ENCODE measurements at places on chromosomes 3 and 15. TPM values are rescaled to one million over a fixed set of nuclear protein-coding genes. Genes with fewer than 3 reads are reported as not detected.

GRCh38 chr15:62445244-62445643, 280.2 kb upstream of the C2CD4B start:
- H3K27me3 ChIP-seq = peaks cover 28% of the 10 kb centered on the region
- no peak overlapping the region for H3K27ac ChIP-seq
- no peaks in the 10 kb centered on the region for H3K4me1 ChIP-seq
- peaks cover under 1% of the 10 kb centered on the region for H3K36me3 ChIP-seq
- H3K4me3 ChIP-seq = no peak overlapping the region

DNA sequence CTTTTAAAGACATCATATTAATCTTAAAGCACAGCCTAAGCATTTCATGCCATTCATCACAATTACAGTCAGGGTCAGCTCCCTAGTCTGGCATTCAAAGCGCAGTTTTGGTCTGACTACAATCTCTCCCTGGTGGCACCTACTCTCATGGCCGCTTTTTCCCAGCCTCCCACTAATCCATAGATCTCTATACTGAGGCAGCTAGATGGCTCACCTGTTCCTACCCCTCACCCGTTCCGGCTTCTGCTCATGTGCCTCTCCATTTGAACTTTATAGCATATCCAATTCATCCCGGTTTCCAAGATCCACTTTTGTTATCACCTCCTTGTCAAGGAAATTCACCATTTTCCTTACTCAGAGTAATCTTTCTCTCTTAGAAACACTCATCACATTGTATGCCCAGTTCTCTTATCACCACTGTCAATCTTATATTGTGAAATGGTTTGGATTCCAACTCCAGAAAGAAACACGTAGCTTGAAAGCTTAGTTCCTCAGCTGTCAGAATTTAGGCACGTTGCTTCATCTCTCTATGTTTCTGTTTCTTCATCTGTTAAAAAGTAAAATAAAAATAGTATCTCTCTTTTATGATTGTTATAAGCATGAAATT, 220.0 kb upstream of the UBE2E2 start:
- no peaks in the 10 kb centered on the region for H3K27me3 ChIP-seq
- H3K27ac ChIP-seq = no peak overlapping the region
- H3K36me3 ChIP-seq = no peaks in the 10 kb centered on the region
- H3K4me1 ChIP-seq = no peaks in the 10 kb centered on the region
- DNase-seq = no peak
- no peak overlapping the region for H3K4me3 ChIP-seq

GRCh38 chr3:184716622-184717398, 4.9 kb upstream of the MAGEF1 start:
- H3K27ac ChIP-seq = no peak overlapping the region
- H3K27me3 ChIP-seq = no peaks in the 10 kb centered on the region
- no peak overlapping the region for H3K4me3 ChIP-seq
- peaks cover 13% of the 10 kb centered on the region for H3K4me1 ChIP-seq

DNA sequence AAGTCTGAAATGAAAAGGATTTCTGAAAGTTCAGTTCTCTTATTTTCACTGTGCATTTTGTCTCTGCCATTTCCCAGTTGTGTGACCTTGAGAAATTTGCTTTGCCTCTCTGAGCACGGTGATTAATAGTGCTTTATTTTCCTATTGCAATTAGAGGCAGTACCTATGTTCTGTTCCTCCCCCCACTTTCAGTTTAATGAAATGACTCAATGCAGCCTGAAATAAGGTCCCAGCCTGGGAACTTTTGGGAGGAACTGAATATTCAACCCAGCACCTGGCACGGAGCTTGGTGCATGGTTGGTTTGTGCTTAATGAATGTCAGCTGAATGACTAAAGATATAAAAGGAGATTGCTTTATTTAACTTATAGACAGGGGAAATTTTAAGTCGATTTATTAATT, 352.6 kb downstream of the PDCD6IP start:
- no peak overlapping the region for H3K4me3 ChIP-seq
- no peak overlapping the region for H3K27ac ChIP-seq
- no peaks in the 10 kb centered on the region for H3K27me3 ChIP-seq
- H3K36me3 ChIP-seq = no peaks in the 10 kb centered on the region
- no peak for DNase-seq

DNA sequence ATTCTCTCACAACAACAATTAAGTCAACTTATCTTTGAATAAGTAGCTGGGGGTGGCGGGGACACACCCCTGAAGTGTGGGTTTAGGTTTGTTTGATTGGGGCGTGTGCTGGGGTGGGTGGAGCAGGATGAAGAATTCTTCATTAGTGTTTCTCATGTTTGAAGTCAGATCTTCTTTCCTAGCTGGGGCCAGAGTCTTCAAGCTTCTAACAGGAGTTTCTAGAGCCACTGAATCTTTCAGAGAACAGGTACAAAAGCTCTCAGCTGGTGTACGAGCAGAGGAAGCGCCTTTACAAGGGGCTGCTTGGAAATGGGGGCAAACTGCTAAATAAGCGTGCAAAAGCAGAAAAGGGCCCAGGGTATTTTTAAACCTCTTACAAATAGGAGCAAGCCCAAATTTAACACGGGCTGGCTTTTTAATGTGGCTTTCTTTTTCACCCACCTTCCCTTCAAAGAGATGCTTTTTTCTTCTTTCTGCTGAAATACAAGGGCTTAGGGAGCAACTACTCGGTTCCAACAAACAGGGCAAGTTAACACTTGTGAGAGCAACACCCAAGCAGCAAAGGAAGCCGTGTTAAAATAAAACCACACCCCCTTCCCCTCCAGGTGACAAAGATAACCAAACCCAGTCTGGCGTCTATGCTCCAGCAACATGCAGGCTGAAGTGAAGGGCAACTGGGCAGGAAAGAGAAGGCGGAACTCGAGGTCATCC, 86.9 kb upstream of the RASGRP1 start:
- H3K4me3 ChIP-seq = peak overlapping the region; percentile 88
- H3K27ac ChIP-seq = peak overlapping the region; percentile 98
- no peaks in the 10 kb centered on the region for H3K27me3 ChIP-seq
- no peaks in the 10 kb centered on the region for H3K36me3 ChIP-seq

DNA sequence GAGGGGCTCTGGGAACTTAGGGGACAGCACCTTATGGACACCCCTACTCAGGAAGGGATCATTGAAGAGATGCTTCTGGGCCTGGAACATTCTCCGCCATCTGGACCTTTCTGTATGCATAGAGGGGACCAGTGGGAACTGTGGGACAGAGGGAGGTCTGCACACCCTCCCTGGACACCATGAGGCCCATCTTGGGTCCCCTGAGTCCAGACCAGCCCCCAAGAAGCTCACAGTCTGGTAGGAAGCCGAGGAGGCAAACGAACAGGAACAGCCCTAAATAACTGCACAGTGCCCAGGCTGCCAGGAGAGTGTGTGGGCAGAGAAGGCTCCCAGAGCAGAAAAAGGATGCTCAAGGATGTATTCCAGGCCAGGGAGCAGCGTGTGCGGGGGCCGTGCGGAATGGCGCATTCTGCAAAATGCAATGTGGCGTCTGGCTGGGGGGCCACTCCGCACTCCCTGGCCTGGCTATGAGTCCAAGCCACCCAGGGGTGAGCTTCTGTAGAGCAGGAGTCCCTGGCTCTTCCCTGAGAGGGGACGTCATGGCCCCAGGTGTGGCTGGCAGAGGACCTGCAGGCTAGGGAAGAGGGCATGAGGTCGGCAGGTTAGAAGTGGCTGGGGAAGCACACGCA, 24.5 kb upstream of the KLF13 start:
- H3K27ac ChIP-seq = no peak overlapping the region
- peak overlapping the region; percentile 31 for H3K4me3 ChIP-seq
- H3K36me3 ChIP-seq = no peaks in the 10 kb centered on the region
- DNase-seq = no peak
- peaks cover under 1% of the 10 kb centered on the region for H3K27me3 ChIP-seq

GRCh38 chr15:43749690-43750345, 3.6 kb downstream of the PDIA3 start:
- peaks cover 48% of the 10 kb centered on the region for H3K4me1 ChIP-seq
- H3K36me3 ChIP-seq = peaks cover 4% of the 10 kb centered on the region
- peak; percentile 23 for DNase-seq
- H3K27me3 ChIP-seq = no peaks in the 10 kb centered on the region
- H3K27ac ChIP-seq = peak overlapping the region; percentile 97

- no peaks in the 10 kb centered on the region for H3K4me1 ChIP-seq
- no peaks in the 10 kb centered on the region for H3K27me3 ChIP-seq
- no peak overlapping the region for H3K27ac ChIP-seq
- DNase-seq = no peak
- no peak overlapping the region for H3K4me3 ChIP-seq
Measured at GRCh38 chr3:99393961-99394360, 244.4 kb upstream of the COL8A1 start.

- H3K4me1 ChIP-seq = no peaks in the 10 kb centered on the region
- H3K27ac ChIP-seq = no peak overlapping the region
- H3K27me3 ChIP-seq = peaks cover 31% of the 10 kb centered on the region
- DNase-seq = no peak
- H3K4me3 ChIP-seq = no peak overlapping the region
- H3K36me3 ChIP-seq = no peaks in the 10 kb centered on the region
Measured at GRCh38 chr3:184426691-184427141, 46.9 kb downstream of the CHRD start.

DNA sequence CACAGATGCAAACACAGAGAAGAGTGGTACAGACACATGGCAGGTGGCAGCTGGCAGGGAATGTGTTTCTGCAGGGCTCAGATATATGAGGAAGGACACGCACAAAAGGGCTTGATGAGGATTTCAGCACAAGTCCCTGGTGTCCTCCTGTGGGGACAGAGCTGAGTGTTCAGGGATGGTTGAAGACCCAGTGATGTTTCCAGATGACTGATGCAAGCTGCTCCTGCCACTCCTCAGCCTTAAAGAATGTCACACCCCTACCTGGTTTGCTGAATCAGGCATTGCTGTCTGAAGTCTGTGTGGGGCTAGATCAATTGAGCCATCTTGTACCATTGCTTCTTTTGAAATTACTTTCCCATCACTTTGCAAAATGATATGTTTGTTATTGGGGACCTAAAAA, 40.2 kb downstream of the TNFAIP8L3 start:
- no peaks in the 10 kb centered on the region for H3K36me3 ChIP-seq
- DNase-seq = no peak
- peaks cover 2% of the 10 kb centered on the region for H3K4me1 ChIP-seq

DNA sequence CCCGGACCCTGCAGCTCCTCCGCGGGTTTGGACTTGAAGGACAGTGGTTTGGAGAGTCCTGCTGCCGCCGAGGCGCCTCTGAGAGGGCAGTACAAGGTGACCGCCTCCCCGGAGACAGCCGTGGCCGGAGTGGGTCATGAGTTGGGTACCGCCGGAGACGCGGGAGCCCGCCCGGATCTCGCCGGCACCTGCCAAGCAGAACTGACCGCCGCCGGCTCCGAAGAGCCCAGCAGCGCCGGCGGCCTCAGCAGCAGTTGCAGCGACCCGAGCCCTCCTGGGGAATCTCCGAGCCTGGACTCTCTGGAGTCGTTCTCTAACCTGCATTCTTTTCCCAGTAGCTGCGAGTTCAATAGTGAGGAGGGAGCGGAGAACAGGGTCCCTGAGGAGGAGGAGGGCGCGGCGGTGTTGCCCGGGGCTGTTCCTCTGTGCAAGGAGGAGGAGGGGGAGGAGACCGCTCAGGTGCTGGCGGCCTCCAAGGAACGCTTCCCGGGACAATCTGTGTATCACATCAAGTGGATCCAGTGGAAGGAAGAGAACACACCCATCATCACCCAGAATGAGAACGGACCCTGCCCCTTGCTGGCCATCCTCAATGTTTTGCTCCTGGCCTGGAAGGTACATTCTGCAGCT, 634 bp downstream of the MINDY2 start:
- H3K36me3 ChIP-seq = no peaks in the 10 kb centered on the region
- H3K27ac ChIP-seq = peak overlapping the region; percentile 90
- H3K27me3 ChIP-seq = no peaks in the 10 kb centered on the region
- DNase-seq = peak; percentile 11
- no peak overlapping the region for H3K4me3 ChIP-seq

DNA sequence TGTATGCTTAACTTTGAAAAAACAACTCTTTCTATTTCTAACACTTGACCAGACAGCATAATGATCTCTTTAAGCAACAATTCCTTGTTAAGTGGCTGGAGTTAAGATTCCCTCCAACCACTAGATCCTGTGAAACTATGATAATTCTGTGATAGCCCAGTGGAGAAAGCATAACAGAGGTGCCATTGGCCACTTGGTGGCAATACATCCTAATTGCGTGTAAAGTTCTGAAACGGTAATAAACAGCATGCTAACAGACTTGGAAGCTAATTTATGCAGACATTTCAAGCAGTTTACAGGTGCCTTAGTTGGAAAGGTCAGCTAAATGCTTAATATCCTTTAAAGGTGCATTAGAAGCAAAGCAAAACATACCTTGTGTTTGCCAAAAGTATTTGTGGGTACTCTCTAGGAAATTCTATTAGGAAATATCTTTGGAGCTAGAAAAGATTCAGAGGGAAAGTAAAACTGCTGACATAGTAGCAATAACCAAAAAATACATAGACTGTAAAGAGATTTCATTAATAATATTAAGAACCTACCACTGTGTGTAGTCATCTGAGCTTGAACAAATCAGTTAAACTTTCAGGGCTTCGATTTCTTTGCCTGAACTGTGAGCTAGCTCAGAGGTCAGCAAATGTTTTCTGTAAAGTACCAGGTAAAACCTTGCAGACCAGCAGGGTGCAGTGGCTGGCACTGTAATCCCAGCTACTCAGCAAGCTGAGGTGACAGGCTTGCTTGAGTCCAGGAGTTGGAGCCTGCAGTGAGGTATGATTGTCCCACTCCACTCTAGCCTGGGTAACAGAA, 19.0 kb upstream of the CSTA start:
- no peak for DNase-seq
- peaks cover 1% of the 10 kb centered on the region for H3K36me3 ChIP-seq
- no peaks in the 10 kb centered on the region for H3K27me3 ChIP-seq
- H3K4me1 ChIP-seq = peaks cover 17% of the 10 kb centered on the region
- H3K4me3 ChIP-seq = no peak overlapping the region

DNA sequence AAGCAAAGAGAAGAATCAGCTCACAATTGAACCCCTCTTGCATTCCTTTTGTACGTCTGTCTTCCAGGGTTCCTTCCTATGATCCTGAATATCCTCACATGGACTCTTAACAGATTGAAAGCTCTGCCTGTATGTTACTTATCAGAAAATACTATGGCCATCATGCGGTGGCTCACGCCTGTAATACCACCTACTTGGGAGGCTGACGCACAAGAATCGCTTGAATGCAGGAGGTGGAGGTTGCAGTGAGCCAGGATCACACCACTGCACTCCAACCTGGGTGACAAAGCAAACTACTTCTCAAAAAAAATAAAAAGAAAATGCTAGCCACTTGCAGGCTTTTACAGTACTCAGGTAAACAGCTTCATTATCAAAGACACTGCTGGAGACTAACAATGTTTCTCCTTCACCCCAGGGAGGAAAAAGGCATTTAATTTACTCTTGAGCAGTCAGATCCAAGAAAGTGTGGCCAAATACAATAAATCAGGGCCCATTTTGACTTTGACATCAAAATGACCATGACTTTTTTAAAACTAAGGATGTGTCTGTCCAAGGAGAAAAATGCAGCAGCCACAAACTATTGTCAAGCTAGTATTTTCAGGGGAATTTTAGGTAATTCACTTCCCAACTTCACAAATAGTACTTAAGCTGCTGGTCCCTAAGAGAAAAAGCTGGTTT, 27.3 kb downstream of the NPTN start:
- no peak for DNase-seq
- H3K4me1 ChIP-seq = peaks cover 12% of the 10 kb centered on the region
- no peak overlapping the region for H3K4me3 ChIP-seq
- no peaks in the 10 kb centered on the region for H3K27me3 ChIP-seq
- no peaks in the 10 kb centered on the region for H3K36me3 ChIP-seq

Gene RAD54L2
- 41.1 TPM for total RNA-seq

Gene SH2D7
- total RNA-seq = not detected

Gene SLC22A14
- 0.23 TPM for total RNA-seq

Gene EPHA6
- not detected for total RNA-seq

Gene CKMT1A
- total RNA-seq = not detected

Gene LNP1
- total RNA-seq = 0.70 TPM

Gene MUC4
- total RNA-seq = not detected

Gene FEZF2
- not detected for total RNA-seq

Gene FGF7
- not detected for total RNA-seq

Gene AADACL2
- not detected for total RNA-seq

Gene TMEM40
- total RNA-seq = 54.0 TPM

Gene HYAL1
- total RNA-seq = 0.44 TPM

Gene RLBP1
- total RNA-seq = not detected

All from T-helper 17 cell (primary cell).